ENCODE measurements at places on chromosomes 2 and 18. TPM values are rescaled to one million over a fixed set of nuclear protein-coding genes. Genes with fewer than 3 reads are reported as not detected.

Gene SERPINB12
- total RNA-seq: not detected

DNA sequence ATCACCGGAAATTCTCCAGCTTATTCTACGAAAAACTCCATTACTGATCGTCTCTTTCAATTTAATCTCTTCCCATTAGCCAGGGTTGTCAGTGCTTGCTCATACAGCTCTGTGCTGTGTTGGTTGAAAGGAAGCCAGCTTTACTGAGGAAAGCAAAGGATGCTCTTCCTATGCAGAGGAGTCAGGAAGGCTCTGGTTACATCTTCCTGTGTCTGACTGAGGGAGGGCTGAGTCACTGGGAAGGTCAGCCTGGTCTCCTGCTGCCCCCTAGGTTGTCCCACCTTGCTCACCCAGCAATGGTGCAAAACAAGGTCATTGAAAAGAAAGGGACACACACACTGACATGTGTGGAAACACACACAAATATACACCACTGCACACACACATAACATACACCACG is 975.6 kb downstream of the DCDC2C start:
- H3K4me3 ChIP-seq: no peak overlapping the region
- H3K4me1 ChIP-seq: no peaks in the 10 kb centered on the region
- no peaks in the 10 kb centered on the region for H3K36me3 ChIP-seq
- DNase-seq: no peak

GRCh38 chr2:85254540-85255300 is 73.1 kb downstream of the TGOLN2 start:
- no peak for DNase-seq
- H3K36me3 ChIP-seq: no peaks in the 10 kb centered on the region
- no peaks in the 10 kb centered on the region for H3K27me3 ChIP-seq
- peaks cover 5% of the 10 kb centered on the region for H3K4me1 ChIP-seq

- no peak overlapping the region for H3K27ac ChIP-seq
- no peak for DNase-seq
- H3K27me3 ChIP-seq: no peaks in the 10 kb centered on the region
Measured at GRCh38 chr2:1813371-1813770, 69.1 kb upstream of the PXDN start.

DNA sequence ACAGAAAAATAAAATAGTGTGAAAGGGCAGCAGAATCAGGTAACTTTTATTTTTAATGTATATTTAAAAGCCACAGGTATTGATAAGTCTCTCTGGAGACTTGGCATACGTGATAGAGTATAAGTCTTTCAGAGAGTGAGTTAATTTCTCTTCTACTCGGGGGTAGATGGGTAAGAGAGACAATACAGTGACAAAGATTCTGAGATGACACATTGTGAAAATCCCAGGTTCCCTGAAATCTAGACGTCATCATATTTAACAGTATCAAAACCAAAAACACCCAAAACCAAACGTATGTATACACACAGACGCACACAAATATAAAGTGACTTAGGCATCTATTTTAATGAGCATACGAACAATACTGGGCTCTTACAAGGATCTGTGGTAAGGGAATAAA is 33.3 kb downstream of the NIF3L1 start:
- no peak overlapping the region for H3K27ac ChIP-seq
- H3K27me3 ChIP-seq: no peaks in the 10 kb centered on the region
- H3K4me3 ChIP-seq: no peak overlapping the region
- no peaks in the 10 kb centered on the region for H3K4me1 ChIP-seq
- DNase-seq: no peak
- no peaks in the 10 kb centered on the region for H3K36me3 ChIP-seq

Gene POTEJ
- not detected for total RNA-seq

Gene SMYD1
- total RNA-seq: not detected

- H3K4me3 ChIP-seq: no peak overlapping the region
- H3K27ac ChIP-seq: no peak overlapping the region
- DNase-seq: no peak
- H3K4me1 ChIP-seq: no peaks in the 10 kb centered on the region
Measured at GRCh38 chr2:28615706-28616105, 119.8 kb downstream of the PLB1 start.

DNA sequence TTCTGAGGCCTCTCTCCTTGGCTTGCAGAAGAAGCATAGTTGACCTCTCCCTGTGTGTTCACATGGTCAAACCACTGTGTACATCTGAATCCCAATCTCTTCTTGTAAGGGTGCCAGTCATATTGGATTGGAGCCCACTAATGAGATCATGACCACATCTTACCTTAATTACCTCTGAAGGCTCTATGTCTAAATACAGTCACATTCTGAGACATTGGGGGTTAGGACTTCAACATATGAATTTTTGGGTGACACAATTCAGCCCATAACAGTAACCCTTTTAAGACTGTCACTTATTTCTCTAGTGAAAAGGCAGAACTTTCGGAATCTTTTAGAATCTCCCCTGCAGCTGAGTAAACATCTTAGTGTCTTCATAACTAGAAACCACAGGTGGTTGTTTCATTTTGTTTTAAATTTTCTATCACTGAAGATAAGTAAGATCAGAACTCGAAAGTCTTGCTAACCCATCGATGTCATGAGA is 33.3 kb downstream of the BMP10 start:
- no peak overlapping the region for H3K27ac ChIP-seq
- no peaks in the 10 kb centered on the region for H3K27me3 ChIP-seq
- H3K4me1 ChIP-seq: no peaks in the 10 kb centered on the region
- DNase-seq: no peak
- H3K36me3 ChIP-seq: no peaks in the 10 kb centered on the region

Gene FBXO36
- total RNA-seq: 8.2 TPM

GRCh38 chr2:183597841-183598240 is 473.6 kb downstream of the NUP35 start:
- no peak overlapping the region for H3K27ac ChIP-seq
- no peak overlapping the region for H3K4me3 ChIP-seq
- no peak for DNase-seq
- H3K36me3 ChIP-seq: no peaks in the 10 kb centered on the region

- no peaks in the 10 kb centered on the region for H3K27me3 ChIP-seq
- no peaks in the 10 kb centered on the region for H3K36me3 ChIP-seq
- H3K4me1 ChIP-seq: no peaks in the 10 kb centered on the region
- no peak for DNase-seq
- H3K4me3 ChIP-seq: peak overlapping the region; percentile 36
Measured at GRCh38 chr2:224442071-224442967, 40.4 kb upstream of the FAM124B start.

GRCh38 chr2:28206762-28207161 is 185.9 kb upstream of the FOSL2 start:
- H3K36me3 ChIP-seq: no peaks in the 10 kb centered on the region
- no peak overlapping the region for H3K4me3 ChIP-seq
- no peaks in the 10 kb centered on the region for H3K27me3 ChIP-seq
- no peak for DNase-seq
- H3K4me1 ChIP-seq: no peaks in the 10 kb centered on the region

Gene KIF1A
- 0.37 TPM for total RNA-seq

- no peak overlapping the region for H3K27ac ChIP-seq
- no peak for DNase-seq
- no peaks in the 10 kb centered on the region for H3K4me1 ChIP-seq
- no peak overlapping the region for H3K4me3 ChIP-seq
Measured at GRCh38 chr2:98912221-98912851, 23.7 kb downstream of the CRACDL start.

DNA sequence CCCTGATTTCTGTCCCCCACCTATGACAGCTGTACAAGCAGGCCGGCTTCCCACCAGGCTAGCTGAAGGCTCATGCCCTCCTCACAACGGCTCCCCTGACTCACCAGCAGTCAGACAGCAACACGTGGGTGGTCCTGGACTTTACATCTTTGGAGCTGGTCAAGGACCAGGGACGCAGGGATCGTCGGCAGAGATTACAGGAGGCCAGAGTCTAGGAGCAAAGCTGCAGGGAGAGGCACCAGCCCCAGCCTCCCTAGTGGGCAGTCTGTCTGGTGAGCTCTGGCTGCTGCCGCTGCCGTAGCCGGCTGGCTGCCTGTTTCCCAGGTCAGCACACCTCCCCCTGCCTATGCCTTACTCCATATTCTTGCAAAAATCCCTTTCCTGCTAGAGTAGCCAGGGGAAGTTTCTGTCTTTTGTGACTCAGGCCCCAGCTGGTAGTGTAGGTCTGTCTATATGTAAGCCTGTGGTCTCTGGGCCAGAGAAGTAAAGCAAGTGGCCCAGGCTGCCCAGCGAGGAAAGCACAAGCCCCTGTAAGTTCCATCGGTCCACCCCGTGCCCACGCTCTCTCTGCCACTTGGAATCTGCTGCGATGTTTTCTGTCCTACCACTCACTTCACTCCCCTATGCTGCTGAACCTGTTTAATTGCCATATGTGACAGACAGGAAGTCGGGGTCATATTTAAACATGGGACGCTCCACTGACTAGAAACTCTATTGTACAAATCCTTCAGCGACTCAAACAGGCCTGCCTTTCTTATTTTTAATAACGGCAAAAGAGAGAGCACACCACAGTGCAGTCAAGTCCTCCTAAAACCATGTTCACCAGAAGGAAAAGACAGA is 2.4 kb upstream of the ARHGEF4 start:
- no peaks in the 10 kb centered on the region for H3K36me3 ChIP-seq
- DNase-seq: no peak
- H3K27ac ChIP-seq: no peak overlapping the region
- no peak overlapping the region for H3K4me3 ChIP-seq
- no peaks in the 10 kb centered on the region for H3K27me3 ChIP-seq
- no peaks in the 10 kb centered on the region for H3K4me1 ChIP-seq

DNA sequence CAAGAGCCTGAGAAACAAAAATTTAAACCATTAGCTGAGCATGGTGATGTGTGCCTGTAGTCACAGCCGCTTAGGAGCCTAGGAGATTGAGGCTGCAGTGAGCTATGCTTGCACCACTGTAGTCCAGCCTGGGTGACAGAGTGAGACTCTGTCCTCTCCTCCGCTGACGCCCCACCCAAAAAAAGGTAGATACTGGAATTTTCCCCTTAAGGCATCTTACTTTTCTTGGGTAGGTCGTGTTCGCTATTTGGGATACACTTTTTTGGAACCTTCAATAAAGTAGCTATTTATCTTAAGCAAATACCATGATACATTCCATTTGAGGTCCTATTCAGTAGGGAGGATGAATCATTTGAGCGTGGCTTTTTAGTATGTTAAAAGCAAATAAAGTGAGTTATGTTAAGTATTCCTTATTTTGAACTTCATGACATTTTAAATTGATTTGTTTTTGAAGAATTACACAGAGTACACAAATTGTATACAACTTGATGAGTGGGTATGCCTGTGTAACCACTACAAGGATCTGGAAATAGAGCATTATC is 38.7 kb downstream of the RALBP1 start:
- no peak overlapping the region for H3K27ac ChIP-seq
- no peaks in the 10 kb centered on the region for H3K27me3 ChIP-seq
- DNase-seq: no peak
- H3K4me1 ChIP-seq: no peaks in the 10 kb centered on the region

DNA sequence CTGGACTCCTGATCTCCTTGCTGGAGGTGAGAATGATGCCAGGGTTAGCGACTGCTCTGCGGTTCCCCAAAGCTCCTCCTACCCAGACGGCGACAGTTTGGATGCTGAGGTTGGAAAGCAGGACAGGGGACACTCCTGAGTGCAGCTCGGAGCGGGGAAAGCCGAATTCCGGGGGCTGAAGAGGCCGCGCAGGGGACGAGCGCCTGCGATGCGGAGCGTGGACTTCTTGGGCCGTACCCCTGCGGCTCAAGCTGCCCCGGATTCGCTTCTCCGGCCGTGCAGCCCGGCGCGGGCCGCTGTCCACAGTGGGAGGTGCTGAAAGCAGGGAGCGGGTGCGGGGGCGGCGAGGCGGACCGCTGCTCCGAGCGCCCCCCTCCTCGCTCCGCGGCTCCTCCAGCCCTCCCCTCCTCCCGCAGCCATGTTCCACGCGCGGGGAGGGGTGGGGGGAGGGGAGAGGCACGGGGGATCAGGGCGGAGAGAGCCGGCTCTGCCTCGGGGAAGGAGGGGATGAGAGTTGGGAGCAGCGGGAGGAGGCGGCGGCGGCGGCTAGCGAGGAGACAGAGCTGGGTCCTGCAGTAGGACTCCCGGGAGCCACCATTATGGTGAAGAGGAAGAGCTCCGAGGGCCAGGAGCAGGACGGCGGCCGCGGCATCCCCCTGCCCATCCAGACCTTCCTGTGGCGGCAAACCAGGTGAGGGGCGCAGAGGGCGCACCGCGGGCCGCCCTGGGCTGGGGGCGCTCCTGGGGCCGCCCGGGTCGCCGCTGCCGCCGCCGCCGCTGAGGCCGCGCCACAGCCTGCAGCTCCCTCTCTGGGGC is at the start of gene UNC80:
Gene UNC80, plus strand, starts transcription at position 359 of the 816 bp plus-strand sequence. Its CDS starts 241 bp downstream, at position 600.
- H3K27me3 ChIP-seq: peaks cover 6% of the 10 kb centered on the region
- H3K4me1 ChIP-seq: no peaks in the 10 kb centered on the region
- H3K4me3 ChIP-seq: peak within 1 kb of the TSS; percentile 11
- H3K27ac ChIP-seq: no peak within 1 kb of the TSS
- no peaks in the 10 kb centered on the region for H3K36me3 ChIP-seq

DNA sequence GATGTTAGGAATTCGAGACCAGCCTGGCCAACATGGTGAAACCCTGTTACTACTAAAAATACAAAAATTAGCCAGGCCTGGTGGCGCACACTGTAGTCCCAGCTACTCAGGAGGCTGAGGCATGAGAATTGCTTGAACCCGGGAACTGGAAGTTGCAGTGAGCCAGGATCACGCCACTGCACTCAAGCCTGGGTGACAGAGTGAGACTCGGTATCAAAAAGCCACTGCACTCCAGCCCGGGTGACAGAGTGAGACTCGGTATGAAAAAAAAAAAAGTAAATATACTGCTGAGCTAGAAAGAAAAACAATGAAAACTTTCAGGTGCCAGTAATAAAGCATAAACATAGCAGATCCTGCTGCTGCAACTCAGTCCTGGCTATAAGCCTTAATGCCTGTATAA is 73.5 kb downstream of the STRN start:
- DNase-seq: no peak
- no peak overlapping the region for H3K4me3 ChIP-seq
- H3K27me3 ChIP-seq: no peaks in the 10 kb centered on the region
- H3K4me1 ChIP-seq: no peaks in the 10 kb centered on the region
- H3K27ac ChIP-seq: no peak overlapping the region

- no peak for DNase-seq
- no peaks in the 10 kb centered on the region for H3K4me1 ChIP-seq
- H3K4me3 ChIP-seq: no peak overlapping the region
- H3K36me3 ChIP-seq: no peaks in the 10 kb centered on the region
Measured at GRCh38 chr18:47557160-47557559, 305.7 kb upstream of the SKOR2 start.

Gene ABCB11
- total RNA-seq: not detected

DNA sequence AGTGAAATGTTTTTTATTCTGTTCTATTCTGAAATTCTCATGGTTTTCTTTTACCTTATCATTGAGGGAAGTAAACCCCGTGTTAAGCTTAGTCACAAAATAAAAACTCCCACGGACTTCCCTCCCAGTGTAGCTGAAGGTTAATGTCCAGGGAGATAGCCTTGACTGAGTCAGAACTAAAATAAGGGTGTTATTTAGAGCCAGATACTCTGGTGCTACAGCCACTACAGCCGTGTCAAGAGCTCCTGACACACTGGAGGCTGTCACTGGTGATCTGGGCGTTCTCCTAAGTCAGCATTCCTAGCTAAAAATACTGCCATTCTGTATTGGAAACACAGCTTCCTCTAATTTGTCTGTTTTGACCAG is 82.0 kb upstream of the RANBP2 start:
- H3K36me3 ChIP-seq: no peaks in the 10 kb centered on the region
- peak; percentile 54 for DNase-seq
- H3K27me3 ChIP-seq: no peaks in the 10 kb centered on the region
- H3K4me3 ChIP-seq: no peak overlapping the region

Data from uterus (tissue), 4 donors.